Ecto neural progenitor cell (in vitro differentiated cells): ENCODE measurements at places on chromosomes 5 and 9.
A peak's percentile ranks its signal among the peaks of the same experiment; 100 is the strongest.

GRCh38 chr9:125556046-125556721, 150.8 kb downstream of the MAPKAP1 start:
- no peak for DNase-seq

DNA sequence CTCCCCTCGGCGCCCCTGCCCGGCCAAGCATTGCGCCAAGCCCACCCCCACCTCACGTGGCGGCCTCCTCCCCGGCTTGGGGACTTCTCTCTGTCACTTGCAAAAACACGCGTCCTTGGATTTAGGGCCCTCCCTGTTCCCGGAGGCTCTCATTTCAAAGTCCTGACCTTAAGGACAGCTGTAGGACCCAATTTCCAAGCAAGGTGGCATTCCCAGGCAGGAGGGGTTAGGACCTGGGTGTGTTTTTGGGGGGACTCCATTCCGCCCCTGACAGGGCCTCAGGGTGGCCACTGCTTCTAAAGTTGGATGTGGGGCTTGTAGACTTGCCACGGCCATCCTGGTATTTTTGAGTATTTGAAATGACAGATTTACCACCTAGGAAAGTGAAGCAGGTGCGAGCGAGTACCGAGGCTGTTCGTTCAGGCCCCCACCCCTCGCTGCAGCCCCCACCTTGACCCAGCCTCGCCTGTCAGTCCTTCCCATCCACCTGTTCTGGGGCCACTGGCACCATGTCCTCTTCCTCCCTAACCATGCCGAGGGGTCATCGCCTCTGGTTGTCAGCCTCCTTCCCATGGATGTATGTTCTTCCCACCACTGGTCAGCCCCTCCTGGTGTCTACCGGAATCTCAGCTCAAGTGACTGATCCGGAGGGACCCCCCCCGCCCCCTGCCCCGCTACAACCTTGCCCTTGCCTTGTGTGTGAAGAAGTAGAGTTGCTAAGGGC, 52.4 kb downstream of the MRPL36 start:
- peak; percentile 39 for DNase-seq

DNA sequence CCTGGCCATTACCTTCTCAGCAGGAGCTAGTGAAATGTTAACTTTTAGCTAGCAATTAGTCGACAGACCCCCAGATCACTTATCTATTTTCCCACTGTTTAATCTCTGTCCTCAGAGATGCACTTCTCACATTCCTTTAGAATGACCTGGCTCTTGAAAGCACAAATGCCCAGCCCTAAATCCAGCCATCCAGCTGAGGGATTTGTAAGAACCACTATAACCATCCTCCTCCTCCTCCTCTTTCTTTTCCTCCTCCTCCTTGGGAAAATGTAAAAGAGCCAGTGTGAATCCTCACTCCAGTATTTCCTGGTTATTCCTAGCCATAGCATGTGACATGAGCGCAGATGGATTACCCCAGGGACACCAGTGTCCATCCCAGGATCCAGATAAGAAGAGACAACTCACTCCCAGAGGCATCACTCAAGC, 124.3 kb downstream of the ENC1 start:
- DNase-seq, result no peak

DNA sequence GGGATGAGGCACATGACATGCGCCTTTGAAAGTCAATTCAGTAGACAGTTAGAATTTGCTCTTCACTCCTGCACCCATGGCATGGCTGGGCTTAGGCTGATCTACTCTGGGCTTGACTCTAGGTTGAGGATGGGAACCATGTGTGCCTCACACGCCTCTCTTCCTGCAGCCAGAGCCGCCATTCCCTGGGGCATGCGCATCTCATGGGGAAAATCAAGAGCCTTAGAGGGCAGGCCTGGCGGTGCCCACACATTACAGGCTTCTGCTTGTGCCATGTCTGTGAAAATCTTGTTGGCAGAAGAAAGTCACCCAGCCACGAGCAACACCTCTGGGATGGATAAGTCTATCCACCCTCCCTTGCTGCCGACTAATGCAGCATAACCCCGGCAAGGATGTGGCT, 808.5 kb downstream of the CDH9 start:
- DNase-seq, result no peak

GRCh38 chr9:129401623-129402370, 219.1 kb downstream of the C9orf50 start:
- no peak for DNase-seq
